Stimulated activated CD4-positive, alpha-beta T cell treated with anti-CD3 and anti-CD28 coated beads, Interleukin-1b, Interleukin-23, amount 100 ng/mL, for 1 hour (primary cell): ENCODE measurements at places on chromosomes 6 and 20.
A peak's percentile ranks its signal among the peaks of the same experiment; 100 is the strongest.

- DNase-seq: no peak
Observed at GRCh38 chr20:4813863-4814695, 92.4 kb downstream of the PRND start.

DNA sequence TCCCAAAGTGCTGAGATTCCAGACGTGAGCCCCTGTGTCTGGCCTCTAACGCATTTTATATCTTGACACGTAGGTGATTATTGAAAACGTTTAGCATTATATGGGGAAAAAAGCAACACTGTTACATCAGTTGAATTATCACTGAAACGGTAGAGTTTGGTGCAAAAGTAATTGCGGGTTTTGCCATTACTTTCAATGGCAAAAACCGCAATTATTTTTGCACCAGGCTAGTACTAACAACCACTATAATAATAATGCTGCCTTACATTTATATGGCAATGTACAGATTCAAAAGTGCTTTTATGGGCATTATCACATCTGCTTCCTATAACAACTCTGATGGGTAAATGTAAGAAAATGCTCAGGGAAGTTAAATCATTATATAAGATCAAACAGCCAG lies 57.3 kb downstream of the OPRM1 start:
- DNase-seq: no peak

DNA sequence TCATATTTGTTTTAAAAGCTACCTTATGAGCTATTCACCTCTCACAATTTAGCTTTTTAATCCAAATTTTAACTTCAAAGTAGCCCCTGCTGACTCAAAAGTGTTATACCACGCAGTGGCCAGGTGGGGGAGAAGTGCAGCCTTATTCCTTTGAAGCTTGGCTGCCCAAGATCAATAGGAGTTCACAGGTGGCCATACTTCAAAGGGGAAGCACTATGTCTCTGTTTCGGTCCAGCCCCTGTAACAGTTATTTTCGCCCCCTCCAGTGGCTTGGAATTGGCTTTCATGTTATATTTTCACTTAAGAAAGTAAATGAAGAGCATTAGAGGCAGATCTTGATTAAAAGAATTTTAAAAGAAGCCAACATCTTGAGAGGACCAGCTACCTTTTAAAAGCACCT lies 608.4 kb downstream of the EPHA7 start:
- no peak for DNase-seq

- no peak for DNase-seq
Observed at GRCh38 chr6:134623401-134623800, 305.5 kb upstream of the SGK1 start.

DNA sequence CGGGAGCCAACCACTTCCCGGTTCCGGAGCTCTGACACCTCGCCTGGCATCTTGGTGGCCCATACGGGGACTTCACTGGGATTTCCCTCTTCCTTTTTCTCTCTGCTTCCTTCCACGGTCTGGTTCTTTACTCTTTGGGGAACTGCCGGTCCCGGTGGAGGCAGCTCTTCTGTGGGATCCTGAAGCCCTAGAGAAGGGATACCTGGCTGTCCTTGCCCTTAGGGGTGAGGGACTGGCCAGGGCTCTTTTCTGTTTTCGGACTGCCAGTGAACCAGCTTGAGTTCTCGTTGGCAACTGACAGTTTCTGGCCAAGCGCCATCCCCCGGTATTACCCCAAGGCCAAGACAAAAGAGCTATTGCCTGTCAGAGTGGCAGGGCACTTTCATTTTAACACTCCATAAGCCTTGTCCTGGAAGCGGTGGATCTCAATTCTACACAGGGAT lies 880 bp upstream of the CPXM1 start:
- DNase-seq: no peak

- no peak for DNase-seq
Observed at GRCh38 chr6:107600936-107601335, 111.0 kb downstream of the SOBP start.

DNA sequence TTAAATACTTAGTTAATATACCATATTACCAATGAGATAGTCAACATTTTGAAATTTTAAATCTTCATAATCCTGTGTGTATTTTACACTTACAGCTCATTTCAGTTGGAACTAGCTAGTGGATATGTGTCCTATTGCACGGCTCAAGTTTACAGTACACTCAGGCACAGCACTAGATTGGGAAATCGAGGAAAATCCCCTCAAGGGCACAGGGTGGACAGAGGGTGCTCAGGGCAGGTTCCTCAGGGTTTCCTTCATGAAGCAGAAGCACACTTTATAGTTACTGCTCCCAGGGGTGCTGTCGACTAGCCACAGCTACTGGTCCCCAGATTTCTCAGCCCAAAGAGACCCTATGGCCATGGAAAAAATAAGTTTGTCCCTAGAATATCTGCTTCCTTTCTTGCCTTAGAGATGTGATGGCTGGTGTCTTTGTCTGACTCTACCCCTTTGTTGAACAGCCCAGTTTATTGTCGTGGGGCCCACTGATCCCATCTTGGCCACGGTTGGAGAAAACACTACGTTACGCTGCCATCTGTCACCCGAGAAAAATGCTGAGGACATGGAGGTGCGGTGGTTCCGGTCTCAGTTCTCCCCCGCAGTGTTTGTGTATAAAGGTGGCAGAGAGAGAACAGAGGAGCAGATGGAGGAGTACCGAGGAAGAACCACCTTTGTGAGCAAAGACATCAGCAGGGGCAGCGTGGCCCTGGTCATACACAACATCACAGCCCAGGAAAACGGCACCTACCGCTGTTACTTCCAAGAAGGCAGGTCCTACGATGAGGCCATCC lies 1.5 kb downstream of the BTN2A1 start:
- no peak for DNase-seq

DNA sequence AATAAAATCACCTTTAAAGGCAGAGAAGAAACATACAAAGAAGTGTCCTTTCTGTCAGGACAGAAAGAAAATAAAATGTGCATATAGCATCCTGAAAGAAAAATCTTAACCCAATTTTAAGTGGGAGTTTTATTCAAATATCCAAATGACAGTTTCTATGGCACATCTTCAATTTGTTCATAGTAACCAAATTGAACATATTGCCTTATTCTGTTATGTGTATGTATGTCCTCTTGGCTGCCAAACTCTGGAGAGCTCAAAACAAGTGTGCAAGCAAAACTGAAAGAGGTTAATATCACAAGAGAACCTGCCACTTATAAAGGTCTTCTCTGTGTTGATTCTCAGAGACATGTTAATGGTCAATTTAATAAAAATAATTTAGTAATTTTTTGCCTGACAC lies 334.7 kb downstream of the BCKDHB start:
- no peak for DNase-seq

DNA sequence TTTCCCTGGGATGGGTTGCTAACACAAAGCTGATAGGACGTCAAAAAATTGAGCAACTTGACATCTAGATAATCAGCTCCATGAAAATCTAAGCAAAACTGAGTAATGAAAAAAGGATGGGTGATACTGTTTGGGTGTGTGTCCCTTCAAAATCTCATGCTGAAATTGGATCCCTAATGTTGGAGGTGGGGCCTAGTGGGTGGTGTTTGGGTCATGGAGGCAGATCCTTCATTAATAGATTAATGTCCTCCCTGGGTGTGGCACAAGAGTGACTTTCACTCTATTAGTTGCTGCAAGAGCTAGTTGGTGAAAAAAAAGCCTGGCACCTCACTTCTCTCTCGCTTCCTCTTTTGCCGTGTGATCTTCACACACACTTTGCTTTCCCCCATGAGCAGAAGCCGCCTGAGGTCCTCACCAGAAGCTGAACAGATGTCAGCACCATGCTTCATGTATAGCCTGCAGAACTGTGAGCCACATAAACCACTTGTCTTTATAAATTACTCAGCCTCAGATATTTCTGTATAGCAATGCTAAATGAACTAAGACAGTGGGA lies 160.9 kb downstream of the FRK start:
- no peak for DNase-seq

DNA sequence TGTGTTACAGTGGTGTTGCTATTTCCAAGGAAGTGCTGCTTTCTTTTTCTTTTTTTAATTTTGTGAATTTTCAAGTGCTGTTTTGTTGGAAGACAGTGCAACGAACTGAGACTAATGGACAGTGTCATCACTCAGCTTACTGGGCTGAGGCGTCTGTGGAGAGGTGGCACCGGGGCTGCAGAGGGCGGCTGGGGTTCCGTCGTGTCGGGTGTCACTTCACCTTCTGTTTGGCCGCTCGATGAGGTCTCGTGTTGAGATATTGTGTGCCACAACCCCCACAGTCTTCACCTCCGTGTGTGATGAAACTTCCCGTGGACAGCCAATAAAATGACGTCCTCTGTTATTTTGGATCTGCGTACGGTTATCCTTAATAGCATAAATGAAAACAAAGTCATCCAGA lies 149.4 kb upstream of the SNX9 start:
- DNase-seq: no peak

DNA sequence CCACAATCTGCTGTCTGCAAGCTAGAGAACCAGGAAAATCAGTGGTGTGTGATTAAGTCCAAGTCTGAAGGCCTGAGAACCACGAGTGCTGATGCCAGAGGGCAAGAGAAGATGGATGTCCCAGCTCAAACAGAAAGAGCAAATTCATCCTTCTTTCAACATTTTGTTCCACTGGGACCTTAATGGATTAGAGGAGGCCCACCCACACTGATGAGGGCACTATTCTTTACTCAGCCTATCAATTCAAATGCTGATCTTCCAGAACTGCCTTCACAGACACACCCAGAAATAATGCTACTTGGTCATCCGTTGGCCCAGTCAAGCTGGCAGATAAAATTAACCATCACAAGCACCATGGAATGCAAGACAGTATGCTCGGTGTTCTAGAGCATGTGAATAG lies 226.6 kb upstream of the SASH1 start:
- DNase-seq: no peak

- DNase-seq: no peak
Observed at GRCh38 chr6:90044833-90045381, 150.6 kb downstream of the GJA10 start.

- DNase-seq: no peak
Observed at GRCh38 chr6:100099189-100100074, 105.4 kb upstream of the MCHR2 start.

DNA sequence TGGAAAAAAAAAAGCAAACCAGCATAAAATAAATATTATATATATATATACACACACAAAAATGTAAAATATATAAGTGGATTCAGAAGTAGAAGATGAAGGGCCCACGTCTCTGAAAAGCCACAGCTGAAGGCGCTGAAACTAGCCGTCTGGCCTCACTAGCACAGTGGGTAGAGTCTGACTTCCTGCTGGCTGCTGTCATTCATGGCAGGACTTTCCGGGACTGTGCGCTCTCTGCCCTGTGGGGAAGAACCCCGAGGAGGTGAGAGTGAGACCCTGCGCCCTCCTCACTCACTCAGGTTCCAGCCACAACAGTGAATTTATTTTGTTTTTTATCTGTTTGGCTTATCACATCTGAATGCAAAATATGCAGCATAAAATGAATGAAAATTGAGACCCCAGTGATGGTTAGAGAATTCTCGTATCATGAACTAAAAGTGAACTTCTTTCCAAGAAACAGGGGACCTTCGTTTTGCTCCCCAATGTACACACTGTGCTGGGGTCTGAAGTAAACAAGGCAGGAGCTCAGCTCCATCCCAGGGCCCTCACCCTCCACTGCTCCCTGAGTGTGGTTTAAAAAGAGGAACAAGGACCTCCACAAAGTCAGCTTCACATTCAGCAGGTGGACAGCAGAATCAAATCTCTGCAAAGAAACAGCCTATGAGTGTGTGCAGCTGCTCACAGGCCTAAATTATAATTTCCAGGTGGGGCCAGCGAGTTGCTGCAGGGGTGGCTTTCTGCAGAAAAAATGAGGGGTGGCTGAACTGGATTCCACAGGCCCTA lies 1.3 kb upstream of the RAMACL start:
- no peak for DNase-seq

- no peak for DNase-seq
Observed at GRCh38 chr6:76774781-76775384, 688.4 kb downstream of the HTR1B start.

GRCh38 chr6:133886104-133886775 lies 2.7 kb upstream of the TCF21 start:
- no peak for DNase-seq

- DNase-seq: peak; percentile 3
Observed at GRCh38 chr6:44925100-44925739, 402.9 kb upstream of the RUNX2 start.

DNA sequence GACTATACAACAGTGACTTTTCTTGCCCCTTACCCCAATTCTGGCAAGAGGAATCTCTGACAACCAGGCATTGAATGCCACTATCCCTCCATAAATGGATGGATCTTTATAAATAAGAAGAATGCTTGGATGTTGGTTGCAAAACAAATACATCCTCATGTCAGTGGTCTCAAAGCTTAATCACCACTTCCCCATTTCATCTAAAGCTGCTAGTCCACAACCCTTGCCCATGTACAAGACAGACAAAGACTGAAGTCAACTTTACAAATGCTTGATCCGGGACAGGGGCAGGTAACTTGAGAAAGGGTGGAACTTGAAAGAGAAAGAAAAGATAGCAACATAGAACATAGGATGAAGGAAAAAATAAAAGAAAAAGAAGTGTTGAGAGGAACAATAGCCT lies 540.5 kb upstream of the NOX3 start:
- no peak for DNase-seq

GRCh38 chr20:37828684-37829083 lies 74.2 kb upstream of the VSTM2L start:
- DNase-seq: no peak

- DNase-seq: no peak
Observed at GRCh38 chr20:41229259-41229658, 88.3 kb downstream of the ZHX3 start.
